ENCODE measurements at places on chromosomes 11 and 22.

GRCh38 chr22:20433191-20433590 is 4.4 kb downstream of the SCARF2 start:
- no peak for DNase-seq

- no peak for DNase-seq
Measured at GRCh38 chr22:48717076-48717810, 1110.4 kb downstream of the BRD1 start.

DNA sequence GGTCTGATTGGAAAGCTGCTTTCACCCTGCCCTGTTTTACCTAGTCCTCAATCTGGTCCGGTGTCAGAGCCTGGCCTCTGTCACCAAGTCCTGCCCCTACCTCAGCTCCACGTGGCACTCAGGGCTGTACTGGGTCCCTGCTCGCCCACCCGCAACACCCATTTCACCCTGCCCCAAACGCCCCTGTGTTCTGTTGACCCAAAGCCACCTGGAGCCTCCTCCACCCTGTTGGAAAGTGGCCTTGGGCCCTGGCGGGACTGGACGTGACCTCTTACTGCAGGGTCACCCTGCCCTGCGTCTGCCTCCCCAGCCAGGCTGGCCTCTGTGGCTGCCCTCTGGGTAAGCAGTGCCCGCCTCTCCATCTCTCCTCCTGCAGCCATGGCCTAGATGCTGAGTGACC is 21.5 kb upstream of the BRSK2 start:
- no peak for DNase-seq

GRCh38 chr11:46181843-46182424 is 60.7 kb upstream of the PHF21A start:
- DNase-seq = no peak

GRCh38 chr11:19723572-19724342 is 11.1 kb downstream of the NAV2 start:
- DNase-seq = peak; percentile 40

GRCh38 chr11:75796091-75796435 is 18.9 kb upstream of the UVRAG start:
- DNase-seq = no peak

GRCh38 chr11:104148706-104149105 is 15.2 kb downstream of the PDGFD start:
- no peak for DNase-seq

- no peak for DNase-seq
Measured at GRCh38 chr11:118918686-118919280, 6.9 kb downstream of the BCL9L start.

DNA sequence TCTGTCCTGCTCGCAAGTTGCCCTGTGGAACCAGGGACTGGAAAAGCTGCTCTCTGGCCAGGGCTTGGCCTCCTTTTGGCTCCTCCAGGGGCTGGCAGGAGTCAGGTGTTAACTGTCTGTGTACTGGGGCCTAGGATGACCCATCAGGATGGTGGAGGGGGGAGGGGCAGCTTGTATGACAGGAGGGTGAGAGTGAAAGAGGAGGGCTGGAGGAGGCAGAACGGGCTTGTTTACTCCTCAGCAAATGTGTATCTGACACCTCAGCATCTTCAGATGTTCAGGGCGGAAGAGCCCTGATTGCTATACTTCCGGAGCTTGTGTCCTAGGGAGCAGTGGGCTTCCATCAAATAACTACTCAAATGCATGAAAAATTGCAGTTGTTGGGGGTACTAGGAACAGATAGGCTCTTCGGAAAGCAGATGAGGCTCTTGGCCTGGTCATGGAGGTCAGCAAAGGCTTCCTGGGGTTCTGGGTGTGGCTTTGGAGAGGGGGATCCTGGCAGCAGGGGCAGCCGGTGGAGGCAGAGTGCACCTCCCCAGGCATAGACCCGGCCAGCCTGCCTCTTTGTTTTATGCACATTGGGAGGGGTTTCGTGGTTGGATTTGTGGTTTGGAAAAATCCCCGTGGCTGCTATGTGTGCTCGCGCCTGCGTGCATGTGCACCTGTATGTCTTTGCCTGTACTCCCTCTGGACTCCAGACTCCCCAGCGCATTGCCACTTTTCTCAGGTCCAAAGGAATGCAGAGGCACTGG is 31.2 kb downstream of the CD82 start:
- DNase-seq = peak; percentile 24

- no peak for DNase-seq
Measured at GRCh38 chr22:30627471-30627870, 8.1 kb upstream of the SLC35E4 start.

- no peak for DNase-seq
Measured at GRCh38 chr11:10461276-10461790, 6.3 kb downstream of the AMPD3 start.

DNA sequence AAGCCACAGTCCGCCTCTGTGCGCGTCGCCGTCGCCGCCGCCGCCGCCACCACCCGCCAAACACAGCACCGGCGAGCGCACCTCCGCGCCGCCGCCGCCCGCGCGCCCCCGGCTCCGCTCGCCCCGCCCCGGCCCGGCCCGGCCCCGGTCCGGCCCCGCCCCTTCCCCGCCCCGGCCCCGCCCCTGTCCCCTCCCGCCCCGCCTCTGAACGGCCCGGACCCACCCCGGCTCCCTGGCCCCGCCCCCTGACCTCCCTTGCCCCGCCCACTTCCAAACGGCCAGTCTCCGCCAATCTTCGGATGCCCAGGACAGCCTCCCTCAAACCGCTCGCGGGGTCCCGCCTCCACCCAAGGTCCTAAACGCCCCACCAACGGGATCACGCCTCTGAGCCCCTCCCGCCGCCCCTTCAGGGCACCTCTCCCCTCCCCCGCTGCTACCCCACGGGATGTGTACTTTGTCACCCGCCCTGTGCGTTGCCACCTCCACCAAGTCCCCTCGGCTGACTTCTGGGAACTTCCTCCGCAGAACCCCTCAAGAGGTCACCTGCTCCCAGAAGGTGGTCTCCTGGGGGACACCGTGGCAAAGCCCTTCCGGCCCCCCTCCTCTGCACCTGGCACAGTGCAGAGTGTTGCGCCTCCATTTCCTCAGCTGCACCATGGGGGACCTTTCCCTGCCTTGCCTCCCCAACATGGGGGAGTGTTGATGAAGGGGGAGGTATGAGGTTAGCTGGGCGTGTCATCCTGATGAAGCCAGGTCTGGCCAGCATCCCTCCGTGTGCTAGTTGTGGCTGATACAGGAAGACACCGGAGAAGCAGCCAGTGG is at the start of gene KIAA0930:
KIAA0930 (minus strand) TSS at position 85 of the 822 bp plus-strand sequence. CDS start 191 bp downstream, outside the sequence.
- DNase-seq = peak; percentile 70

DNA sequence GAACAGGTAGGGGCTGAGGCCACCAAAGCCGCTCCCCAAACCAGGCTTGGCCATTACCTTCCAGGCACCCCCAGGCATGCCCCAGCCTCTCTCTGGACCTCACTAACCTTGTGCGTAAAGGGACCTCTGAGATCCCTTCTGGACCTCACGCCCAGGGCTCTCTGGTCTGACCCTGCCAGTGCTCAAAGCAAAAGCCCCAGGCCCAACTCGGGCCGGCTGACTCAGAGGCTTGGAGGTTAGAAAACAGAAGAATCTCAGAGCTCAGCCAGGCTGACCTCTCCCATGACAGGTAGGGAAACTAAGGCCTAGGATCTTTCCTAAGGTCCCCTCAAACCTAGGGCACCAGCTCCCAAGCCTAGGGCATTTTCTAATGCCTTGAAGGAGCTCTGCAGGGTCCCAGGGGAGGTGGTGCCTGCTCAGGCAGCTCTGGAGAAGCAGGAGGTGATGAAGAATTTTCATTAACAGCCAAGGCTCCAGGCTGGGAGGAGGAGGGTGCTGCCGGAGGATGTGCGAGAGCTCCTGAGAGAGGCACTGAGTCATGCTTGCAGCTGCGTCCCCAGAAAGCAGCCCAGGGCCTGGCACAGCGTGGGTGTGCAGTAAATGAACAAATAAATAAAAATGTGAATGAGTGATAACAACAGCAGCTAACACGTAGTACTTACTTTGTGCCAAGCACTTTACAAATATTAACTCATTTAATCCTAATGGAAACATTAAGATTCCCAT is 25.6 kb downstream of the ARRB1 start:
- DNase-seq = no peak

GRCh38 chr22:24101966-24102365 is 79.3 kb upstream of the SUSD2 start:
- no peak for DNase-seq

DNA sequence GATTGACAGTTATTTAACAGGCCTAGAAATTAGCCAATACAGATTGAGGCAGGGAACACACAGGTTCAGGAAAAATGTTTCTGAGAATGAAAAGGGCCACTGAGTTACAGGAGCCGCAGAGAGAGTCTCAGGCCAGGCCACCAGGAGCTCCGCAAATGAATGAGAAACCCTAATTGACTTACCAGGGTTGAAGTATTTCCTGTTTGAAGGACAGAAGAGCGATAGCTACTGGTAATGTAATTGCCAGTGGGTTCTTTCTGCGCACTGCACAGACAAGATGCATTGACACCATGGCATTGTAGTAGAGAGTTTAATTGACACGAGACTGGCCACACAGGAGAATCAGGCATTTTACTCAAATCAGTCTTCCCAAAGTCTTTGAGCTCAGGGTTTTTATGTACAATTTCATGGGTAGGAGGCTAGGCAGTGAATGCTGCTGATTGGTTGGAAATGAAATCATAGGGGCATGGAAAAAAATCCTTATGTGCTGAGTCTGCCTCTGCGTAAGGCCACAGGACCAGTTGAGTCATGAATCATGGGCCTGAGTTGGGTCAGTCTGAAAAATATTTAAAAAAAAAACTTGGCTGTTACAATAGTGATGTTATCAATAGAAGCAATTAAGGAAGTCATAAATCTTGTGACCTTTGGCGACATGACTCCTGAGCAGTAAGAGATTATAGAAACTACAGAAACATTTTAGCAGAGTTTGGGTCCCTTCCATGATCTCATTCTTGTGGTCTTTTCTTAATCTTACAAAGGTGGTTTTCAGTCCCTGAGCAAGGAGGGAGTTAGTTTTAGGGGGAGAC is 203.8 kb downstream of the CASP12 start:
- no peak for DNase-seq

- no peak for DNase-seq
Measured at GRCh38 chr11:135002236-135002635, 590.2 kb upstream of the B3GAT1 start.

DNA sequence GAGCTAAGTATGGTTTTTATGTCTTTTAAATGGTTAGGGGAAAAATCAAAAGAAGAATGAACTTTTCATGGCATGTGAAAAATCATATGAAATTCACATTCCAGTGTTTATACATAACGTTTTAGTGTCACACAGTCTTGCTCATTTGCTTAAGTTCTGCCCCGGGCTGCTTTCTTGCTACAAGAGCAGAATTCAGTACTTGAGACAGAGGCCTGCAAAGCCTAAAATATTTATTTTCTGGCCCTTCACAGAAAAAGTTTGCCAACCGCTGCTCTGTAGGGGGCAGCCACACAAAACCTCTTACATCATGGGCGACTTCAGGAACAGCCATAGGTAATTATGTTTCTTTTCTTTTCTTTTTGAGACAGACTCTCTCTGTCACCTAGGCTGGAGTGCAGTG is 1.0 kb upstream of the ATG2A start:
- DNase-seq = no peak

DNA sequence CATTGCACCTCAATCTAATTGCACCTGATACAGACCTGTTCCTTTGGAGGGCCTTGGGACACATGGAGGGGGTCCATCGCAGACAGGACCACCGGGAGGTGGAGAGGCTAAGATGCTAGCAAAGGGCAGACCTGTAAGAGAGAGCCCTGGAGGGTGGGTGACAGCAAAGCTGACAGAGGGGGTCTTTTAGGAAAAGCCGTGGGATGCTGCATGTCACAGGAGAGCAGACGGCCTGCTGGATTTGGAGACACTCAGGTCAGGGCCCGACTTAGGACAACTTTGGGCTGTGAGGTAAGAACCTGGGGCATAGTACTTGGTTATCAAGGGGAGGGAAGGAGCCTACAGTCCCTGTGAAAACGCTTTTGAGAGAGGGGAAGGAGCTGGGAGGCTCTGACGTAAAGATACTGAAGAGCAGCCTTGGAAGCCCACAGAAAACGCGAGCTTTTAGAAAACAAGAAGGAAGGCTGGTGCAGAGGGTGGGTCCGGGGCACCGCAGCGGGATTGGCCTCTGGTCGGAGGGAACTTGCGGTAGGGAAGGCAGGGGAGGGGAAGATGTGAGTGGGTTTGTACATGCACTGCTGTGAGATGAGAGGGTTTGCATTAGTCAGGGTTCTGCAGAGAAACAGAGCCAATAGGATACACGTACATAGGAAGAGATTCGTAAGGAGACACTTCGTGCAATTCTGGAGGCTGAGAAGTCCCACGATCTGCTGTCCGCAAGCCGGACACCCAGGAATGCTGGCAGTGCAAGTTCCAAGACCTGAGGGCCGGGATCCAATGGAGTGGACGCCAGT is 868.5 kb downstream of the TBC1D22A start:
- peak; percentile 2 for DNase-seq

- no peak for DNase-seq
Measured at GRCh38 chr22:41943661-41944209, 3.2 kb downstream of the CENPM start.

GRCh38 chr11:76257074-76257719 is 50.9 kb upstream of the WNT11 start:
- no peak for DNase-seq

DNA sequence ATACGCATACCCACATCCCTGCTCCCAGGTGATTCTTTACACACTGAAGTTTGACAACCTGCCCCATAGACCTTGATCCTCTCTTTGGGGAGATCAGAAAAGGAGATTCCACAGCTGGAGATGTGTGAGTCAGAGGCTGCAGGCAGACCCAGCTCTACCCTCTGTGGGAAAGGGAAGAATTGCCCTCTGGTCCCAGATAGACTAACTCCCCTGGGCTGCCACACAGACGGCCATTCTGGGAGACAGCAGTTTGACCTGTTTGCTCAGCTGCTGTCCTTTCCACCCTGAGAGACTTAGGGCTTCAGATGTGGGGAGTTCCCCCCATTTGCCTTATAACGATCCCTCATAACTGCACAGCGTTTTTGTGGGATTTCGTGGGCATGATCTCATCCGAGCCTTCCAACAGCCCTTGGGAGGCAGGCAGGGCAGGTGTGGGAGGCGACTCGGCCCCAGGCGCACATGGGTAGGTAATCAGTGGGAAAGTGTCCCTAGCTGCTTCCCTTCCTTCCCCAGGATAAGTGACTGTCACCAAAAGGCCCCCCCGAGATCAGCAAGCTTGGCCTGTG is 14.1 kb downstream of the FAM83F start:
- DNase-seq = no peak

GRCh38 chr11:71433648-71434450 is 14.3 kb downstream of the DHCR7 start:
- DNase-seq = no peak

DNA sequence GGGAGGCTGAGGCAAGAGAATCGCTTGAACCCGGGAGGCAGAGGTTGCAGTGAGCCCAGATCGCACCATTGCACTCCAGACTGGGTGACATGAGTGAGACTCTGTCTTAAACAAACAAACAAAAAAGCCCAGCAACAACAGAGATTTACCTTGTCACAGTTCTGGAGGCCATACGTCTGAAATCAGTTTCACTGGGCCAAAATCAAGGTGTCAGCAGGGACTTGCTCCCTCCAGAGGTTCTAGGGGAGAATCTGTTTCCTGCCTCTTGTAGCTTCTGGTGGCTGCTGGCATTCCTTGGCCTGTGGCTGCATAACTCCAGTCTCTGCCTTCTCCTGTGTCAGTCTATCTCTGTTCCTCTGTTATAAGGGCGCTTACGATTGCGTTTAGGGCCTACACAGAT is 1.5 kb downstream of the DDX10 start:
- DNase-seq = no peak

GRCh38 chr11:92159931-92160330 is 64.7 kb upstream of the FAT3 start:
- DNase-seq = no peak

- no peak for DNase-seq
Measured at GRCh38 chr11:43124272-43124935, 187.4 kb upstream of the API5 start.
